SJCRH30 (cell line): ENCODE measurements at places on chromosomes 1 and 21. TPM values are rescaled to one million over a fixed set of nuclear protein-coding genes. Genes with fewer than 3 reads are reported as not detected.
A peak's percentile ranks its signal among the peaks of the same experiment; 100 is the strongest.

KLHL20 gene
- 11.3 and 14.1 TPM in 2 replicates for total RNA-seq

MTFR1L gene
- 47.9 and 49.9 TPM in 2 replicates for total RNA-seq

NOS1AP gene
- total RNA-seq, result 0.51 and 0.66 TPM in 2 replicates

COL6A2 gene
- total RNA-seq, result 1.1 TPM in 2 replicates

AADACL4 gene
- total RNA-seq, result not detected in 2 replicates

HOOK1 gene
- total RNA-seq, result 0.03 and 0.20 TPM in 2 replicates

DNA sequence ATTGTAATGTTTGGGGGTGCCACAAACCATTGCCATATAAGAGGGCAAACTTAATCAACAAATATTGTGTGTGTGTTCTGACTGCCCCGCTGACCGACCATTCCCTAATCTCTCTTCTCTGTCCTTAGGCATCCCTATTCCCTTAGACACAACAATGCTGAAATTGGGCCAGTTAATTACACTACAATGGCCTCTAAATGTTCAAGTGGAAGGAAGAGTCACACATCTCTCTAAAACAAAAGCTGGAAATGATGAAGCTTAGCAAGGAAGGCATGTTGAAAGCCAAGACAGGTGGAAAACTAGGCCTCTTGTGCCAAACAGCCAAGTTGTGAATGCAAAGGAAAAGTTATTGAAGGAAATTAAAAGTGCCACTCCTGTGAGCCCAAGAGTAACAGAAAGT is 30.2 kb downstream of the LTN1 start:
- no peak for DNase-seq
- H3K27ac ChIP-seq, result no peak overlapping the region
- no peak overlapping the region for H3K4me3 ChIP-seq

DNA sequence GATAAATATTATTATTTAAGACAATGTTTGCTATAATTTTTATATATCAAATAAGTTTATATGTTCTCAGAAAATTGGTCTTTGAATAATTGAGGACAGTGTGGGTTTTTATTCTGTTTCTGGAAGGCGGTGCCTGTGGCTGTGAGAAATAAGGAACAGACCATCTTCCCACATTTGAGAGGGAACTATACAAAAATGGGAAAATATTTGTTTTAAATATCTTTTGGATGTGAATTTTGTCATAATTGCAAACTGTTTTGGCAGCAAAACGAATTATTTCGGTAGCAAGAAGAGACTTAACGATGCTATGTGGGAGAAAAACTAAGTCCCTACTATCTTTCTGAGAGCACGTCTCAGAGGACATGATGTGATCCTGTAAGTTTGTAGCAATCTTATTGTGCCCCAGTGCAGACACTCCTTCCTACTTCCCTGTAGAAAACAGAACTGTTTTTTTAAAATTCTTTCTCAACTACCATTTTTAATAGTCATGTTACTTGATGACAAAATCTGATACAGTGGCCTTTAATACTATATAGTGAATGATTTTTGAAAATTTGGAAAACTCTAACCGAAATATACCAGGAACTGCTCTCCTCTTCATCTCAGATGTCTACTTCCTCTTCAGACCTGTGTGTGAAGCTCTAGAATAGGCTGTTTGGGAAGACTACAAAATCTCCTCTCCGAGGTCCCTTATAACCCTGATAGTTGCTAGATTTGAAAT is 25.4 kb downstream of the PTPRC start:
- no peaks in the 10 kb centered on the region for H3K27me3 ChIP-seq
- no peaks in the 10 kb centered on the region for H3K36me3 ChIP-seq
- no peak for DNase-seq

DNA sequence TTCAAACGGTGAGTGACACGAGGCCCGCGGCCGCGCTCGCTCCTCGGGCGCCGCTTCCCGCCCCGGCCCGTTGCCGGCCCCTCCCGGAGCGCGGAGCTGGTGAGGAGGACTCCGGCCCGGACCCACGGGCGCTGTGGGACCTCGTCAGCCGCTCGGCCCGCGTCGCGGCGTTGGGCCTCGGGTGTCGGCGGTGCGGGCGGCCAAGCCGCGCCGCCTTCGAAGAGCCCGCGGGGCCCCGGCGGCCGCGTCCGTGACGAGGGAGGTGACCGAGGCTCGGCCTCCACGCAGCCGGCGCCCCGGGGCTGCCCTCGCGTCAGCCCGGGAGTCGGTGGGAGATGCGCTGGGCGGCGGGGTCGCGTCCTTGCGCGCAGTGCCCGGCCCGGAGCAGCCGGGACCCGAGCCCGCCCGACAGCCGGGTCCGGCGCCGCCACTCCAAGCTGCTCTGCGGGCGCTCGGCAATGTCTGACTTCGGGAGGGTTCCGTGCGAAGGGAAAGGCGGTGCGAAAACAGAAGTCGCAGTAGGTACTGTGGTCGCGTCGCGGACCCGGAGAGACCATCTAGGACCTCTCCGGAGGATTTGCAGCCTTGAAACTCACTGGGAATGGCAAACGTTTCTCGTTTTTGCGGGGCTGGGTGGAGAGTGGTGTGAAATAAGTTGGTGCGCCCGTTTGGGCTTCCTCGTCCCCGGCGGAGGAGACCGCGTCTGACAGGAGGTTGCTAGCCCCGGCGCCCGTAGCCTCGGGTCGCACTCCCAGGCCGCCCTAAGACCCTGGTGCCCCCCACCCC is 829 bp downstream of the SPEN start:
- H3K4me1 ChIP-seq, result peaks cover 17% of the 10 kb centered on the region
- DNase-seq, result peak; percentile 34
- H3K27ac ChIP-seq, result peak overlapping the region; percentile 67; the same call in 1 of the 2 replicates
- peak overlapping the region; percentile 70 for H3K4me3 ChIP-seq
- H3K36me3 ChIP-seq, result no peaks in the 10 kb centered on the region
- H3K27me3 ChIP-seq, result no peaks in the 10 kb centered on the region

DNA sequence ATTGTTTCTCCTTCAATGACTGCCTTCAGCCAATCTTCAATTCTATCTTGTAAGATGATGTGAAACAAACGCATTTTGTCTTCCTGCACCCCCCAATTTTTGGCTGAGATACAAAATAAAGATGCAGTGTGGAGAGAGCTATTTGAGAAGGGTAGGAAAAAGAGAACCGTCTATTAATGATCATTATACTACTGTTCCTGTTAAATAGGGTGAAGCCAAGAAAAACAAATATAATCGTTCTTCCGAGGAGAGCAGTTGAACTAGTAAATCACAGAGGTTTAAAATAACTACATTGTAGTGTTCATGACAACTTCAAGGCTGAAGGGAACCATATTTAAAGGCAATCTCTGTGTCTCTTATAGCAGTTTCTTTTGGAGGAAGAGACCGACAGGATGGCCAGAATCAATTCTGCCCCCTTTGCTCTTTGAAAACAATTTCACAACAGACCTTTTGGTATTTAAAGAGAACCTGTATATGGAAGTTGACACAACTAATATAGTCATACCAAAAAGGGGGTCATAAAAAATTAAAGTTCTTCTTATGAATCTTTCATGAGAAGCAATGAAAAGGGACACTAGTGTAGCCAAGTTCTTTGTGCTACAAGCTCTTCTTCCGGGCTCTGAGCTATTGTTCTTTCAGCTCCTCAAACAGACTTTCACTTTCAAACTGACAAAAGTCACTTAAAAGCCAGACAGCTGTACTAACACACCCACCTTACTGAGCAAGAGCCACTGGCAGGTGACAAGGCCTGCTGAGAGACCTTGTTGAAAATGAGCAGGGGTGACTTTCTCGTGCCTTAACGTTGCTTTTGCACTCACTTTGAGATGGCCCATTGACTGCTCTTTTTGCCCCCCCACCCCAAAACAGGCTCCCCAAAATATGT is 30.9 kb downstream of the PROX1 start:
- H3K36me3 ChIP-seq, result peaks cover 72% of the 10 kb centered on the region
- no peak overlapping the region for H3K4me3 ChIP-seq
- H3K27me3 ChIP-seq, result no peaks in the 10 kb centered on the region
- peak overlapping the region; percentile 10; the same call in 1 of the 2 replicates for H3K27ac ChIP-seq
- H3K4me1 ChIP-seq, result peaks cover 17% of the 10 kb centered on the region

DNA sequence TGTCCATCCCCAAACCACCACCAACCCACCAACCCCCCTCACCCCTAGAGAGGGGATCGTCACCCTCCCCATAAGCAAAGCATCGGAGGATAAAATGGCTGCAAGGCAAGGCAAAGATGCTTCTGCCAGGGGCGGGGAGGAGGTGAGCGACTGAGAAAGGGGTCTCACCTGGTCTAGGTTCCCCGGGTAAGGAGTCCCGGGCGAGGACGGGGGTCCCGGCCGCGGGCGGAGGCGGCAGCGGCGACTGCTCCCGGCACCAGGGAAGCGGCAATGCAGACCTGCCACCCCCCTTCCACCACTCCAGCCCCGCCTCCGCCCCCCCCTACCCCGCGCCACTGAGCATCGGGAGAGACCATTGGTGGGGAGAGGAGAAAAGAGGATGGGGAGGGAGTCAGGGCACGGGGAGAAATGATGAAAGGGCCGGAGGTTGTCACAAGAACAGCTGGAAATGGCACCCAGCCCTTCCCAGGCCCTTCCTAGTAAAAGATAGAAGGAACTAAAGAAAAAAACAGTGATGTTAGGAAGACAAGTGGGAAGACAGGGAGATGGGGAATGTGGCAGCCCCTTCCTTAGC is at the start of gene SV2A:
Gene SV2A, minus strand, starts transcription at position 274 of the 574 bp plus-strand sequence. CDS start 4,004 bp downstream, outside the sequence.
- DNase-seq, result peak; percentile 70
- H3K4me3 ChIP-seq, result peak within 1 kb of the TSS; percentile 83
- peaks cover 3% of the 10 kb centered on the region for H3K36me3 ChIP-seq
- no peaks in the 10 kb centered on the region for H3K27me3 ChIP-seq
- H3K27ac ChIP-seq, result no peak within 1 kb of the TSS

DNA sequence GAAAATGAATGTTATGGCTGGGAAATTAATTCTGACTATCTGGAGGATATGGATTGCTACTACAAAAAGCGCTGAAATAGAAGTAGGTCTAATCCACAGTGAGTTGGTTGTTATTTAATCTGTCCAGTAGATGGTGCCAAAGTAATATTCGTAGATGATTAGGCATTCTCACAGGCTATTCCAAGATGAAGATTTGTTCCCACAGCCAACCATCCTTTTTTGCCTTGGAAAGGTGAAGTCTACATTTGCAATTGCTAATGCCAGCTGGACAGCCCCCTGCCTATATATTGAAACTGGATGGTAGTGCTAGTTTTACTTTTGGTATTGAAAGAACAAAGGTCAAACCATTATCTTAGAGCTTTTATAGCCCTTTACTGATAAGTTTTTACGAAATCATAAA is 43.8 kb downstream of the RBM11 start:
- peaks cover 3% of the 10 kb centered on the region; the same call in 1 of the 2 replicates for H3K27me3 ChIP-seq
- no peak for DNase-seq
- H3K4me3 ChIP-seq, result no peak overlapping the region
- H3K4me1 ChIP-seq, result no peaks in the 10 kb centered on the region
- H3K27ac ChIP-seq, result no peak overlapping the region

GRCh38 chr1:115324649-115325420 is 13.2 kb downstream of the NGF start:
- H3K36me3 ChIP-seq, result no peaks in the 10 kb centered on the region
- H3K4me3 ChIP-seq, result no peak overlapping the region
- no peak for DNase-seq
- no peak overlapping the region for H3K27ac ChIP-seq
- H3K27me3 ChIP-seq, result no peaks in the 10 kb centered on the region
- H3K4me1 ChIP-seq, result no peaks in the 10 kb centered on the region

DNA sequence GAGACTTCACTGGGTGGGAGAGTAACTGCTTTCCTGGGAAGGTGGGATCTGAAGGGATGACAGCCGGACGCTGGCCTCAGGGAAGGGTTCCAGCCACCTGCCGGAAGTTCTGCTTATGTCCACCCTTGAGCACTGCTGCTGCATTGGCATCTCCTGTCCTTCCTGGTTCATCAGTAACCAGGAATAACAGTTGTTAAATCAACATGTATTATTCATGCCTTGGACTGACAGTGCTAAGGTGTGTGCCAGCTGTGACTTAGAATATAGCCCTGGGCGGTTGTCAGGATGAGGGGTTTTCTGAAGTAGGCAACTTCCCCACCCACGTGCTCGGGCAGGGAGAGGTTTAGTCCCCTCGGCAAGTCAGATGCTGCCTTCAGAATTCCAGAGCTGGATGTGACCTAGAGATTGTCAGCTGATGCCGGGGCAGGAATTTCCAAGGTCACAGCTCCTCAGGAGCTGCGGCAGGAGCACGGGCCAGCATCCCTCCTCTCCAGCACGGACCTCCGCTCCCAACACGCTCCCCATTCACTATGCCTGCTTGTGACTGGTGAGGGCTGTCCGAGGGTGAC is 17.9 kb downstream of the CLDN14 start:
- DNase-seq, result peak; percentile 42
- no peaks in the 10 kb centered on the region for H3K36me3 ChIP-seq
- no peak overlapping the region for H3K4me3 ChIP-seq
- peaks cover 19% of the 10 kb centered on the region for H3K4me1 ChIP-seq
- peaks cover 5% of the 10 kb centered on the region; the same call in 1 of the 2 replicates for H3K27me3 ChIP-seq

DNA sequence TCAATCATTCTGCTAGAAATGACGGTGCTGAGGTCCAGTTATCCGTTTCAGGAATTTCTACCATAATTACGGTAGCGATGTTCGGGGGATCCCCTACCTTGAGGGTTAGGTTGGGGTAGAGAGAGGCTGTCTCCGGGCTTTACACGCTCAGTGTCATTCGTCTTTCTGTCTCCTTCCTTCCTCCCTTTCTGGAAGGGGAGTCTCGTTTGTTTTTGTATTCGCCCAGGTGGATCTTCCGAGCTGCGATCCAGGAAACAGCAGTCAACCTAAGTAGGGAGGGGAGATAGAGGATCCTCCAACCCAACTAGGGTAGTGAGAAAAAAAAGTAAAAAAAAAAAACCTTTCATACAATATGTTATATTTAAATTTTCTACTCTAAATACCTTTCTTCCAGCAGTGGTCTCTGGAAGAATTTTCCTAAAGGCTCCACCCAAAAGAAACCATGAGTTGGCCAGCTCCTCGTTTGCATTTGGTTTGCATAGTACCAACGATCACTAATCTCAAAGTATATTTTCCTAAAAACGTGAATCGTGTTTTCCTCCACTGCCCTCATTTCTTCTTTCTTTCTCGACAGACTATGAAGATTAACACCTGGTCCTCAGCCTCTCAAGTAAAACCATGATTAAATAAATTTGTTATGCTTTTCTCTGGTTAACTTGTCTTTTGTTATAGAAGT is 611 bp upstream of the PIK3C2B start:
- H3K4me3 ChIP-seq, result peak overlapping the region; percentile 61
- H3K27me3 ChIP-seq, result peaks cover 6% of the 10 kb centered on the region; the same call in 1 of the 2 replicates
- H3K36me3 ChIP-seq, result no peaks in the 10 kb centered on the region
- no peak overlapping the region for H3K27ac ChIP-seq
- DNase-seq, result no peak

- no peaks in the 10 kb centered on the region for H3K27me3 ChIP-seq
- no peaks in the 10 kb centered on the region for H3K36me3 ChIP-seq
- no peak overlapping the region for H3K27ac ChIP-seq
- H3K4me1 ChIP-seq, result no peaks in the 10 kb centered on the region
- DNase-seq, result no peak
- H3K4me3 ChIP-seq, result no peak overlapping the region
Observed at GRCh38 chr1:93964777-93965200, 55.6 kb upstream of the GCLM start.
